Fibroblast of pulmonary artery (primary cell): ENCODE measurements at places on chromosomes 5 and 9.

- peak; percentile 51 for DNase-seq
These were observed 739 bp downstream of the C9orf72 start for GRCh38 chr9:27572566-27572917.

DNA sequence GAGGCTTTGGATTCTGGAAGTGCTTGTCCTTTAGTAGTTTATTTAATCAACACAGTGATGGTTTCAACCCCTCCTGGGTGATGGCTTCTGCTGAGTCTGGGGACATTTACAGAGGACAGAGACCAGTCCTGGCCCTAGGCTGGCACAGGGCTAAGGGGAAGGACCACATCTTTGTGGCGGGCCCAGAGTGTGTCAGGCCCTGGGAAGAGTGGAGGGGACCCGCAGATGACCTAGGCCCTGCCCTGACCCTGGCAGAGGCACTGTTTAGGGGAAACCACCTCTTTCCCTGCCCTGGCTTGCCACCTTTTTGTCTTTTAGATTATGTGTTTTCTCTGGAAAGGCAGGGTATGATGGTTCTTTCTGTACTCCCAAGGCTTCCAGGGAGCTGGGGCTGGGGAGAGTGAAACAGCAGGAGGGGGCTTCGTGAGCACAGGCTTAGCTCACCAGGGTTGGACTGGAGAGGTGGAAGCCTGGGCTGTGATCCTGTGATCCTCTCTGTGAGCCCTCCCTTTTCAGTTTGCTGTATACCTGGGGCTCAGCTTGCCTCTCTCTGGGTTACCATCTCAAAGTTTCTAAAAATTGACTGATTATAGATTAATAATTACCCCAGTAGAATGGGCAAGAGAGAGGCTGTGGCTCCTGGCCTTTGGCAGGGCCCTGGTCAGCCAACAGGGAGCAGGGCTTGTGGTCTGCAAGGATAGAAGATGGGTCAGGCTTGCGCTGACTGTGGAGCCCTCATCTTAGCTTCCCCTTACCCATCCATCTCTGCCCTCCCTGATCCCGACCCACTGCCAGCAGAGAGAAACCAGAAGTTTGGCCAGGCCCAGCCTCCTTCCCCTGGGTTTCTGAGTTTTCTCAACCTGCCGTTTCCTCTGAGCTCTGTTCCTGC lies 1.7 kb upstream of the SYNPO start:
- DNase-seq, result no peak

GRCh38 chr9:134421888-134422287 lies 95.6 kb downstream of the RXRA start:
- no peak for DNase-seq

- peak; percentile 59 for DNase-seq
These were observed 125.6 kb downstream of the TRIO start for GRCh38 chr5:14268738-14269137.

DNA sequence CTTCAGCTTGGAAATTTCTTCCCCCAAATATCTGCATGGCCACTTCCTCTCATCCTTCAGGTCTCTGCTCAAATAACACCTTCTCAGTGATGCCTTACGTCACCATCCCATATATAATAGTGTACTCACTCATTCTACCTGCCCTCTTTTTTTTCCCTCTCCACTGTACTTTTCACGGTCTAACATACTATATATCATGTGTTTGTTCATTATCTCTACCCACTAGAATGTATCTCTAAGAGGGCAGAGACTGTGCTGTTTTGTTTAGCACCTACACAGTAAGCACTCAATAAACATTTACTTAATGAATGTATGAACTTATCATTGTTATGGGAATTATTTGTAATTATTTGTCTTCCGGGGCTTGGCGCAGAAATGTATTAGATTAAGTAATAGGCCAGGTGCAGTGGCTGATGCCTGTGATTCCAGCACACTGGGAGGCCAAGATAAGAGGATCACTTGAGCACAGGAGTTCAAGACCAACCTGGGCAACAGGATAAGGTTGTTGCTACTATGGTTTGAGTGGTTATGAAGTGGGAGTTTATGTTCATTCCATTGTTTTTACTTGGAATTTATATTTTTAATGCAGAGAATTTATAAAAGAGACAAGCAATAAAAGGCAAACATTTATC lies 6.0 kb upstream of the IL13 start:
- no peak for DNase-seq

GRCh38 chr9:95901506-95901905 lies 26.0 kb downstream of the ERCC6L2 start:
- DNase-seq, result no peak

DNA sequence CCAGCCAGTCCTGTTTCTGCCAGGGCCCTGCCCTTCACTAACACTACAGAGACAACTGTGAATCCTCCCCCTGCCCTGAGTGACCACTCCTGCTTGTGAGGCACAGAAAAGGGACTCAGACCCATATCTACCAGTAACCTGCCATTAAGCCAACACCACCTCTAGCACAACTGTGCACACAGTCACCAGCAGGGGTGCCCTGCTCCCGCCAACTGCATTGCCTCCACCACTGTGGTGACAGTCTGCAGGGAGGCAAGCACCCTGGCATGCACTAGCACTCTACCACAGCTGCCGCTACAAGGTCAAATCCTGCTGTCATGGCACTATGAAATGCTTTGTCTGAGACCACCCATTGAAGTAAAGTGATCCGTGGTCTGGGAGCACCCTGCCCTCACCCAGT lies 1028.5 kb upstream of the CDH9 start:
- DNase-seq, result no peak

- no peak for DNase-seq
These were observed 24.4 kb upstream of the STC2 start for GRCh38 chr5:173352366-173353349.

DNA sequence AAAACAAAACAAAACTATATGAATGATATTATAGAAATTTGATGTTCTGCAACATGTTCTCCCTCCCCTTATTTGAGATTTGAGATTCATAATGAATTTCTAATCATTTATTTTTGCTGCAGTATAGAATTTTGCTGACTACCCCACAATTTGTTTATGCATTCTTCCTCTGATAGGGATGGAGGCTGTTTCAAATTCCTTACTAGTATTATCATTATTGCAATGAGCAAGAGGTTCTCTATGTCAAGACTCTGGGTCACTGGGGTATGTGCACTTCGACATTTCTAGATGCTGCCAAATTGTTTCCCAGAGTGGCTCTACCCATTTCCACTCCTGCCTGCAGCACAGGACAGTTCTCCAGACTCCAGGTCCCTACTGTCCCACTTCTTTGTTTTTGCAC lies 54.9 kb upstream of the DAB2IP start:
- DNase-seq, result no peak

- no peak for DNase-seq
These were observed 147.2 kb downstream of the ISOC1 start for GRCh38 chr5:129241755-129242154.

DNA sequence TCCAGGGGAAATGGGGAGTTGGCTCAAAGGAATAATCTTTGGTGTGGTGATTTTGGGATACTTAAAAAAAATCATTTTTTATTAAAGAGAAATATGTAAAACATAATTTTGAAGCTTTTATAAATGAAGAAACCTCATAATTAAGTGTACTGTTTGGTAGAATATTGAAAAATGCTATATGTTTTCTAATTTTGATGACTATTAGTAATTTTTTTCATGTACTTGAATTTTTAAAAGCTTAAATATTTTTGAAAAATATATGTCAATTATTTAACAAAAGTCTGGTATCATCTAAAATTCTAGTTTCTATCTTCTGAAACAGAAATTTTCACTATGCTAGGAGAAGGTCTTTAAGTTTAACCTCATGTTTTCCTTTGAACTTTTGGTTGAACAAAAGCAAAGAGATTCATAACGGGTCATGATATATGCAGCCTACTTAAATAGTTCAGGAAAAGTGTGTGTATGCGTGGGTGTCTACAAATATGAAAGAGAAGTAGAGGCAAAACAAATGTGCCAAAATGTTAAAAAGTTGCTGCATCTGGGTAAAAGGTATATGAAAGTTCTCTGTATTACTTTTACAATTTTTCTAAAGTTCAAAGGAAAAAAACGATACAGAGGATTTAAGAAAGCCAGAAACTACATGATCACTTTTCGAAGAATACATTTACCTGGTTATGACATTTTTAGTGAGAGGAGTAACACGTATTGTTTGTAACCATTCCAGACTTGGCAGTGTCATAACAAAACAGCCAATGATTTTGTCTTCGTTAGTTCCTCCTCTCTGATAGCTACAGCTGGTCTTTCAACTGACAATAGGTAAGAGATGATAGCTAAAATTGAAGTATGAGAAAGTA lies 117.3 kb upstream of the TNFAIP8 start:
- DNase-seq, result no peak

GRCh38 chr5:9207817-9208418 lies 338.0 kb downstream of the SEMA5A start:
- DNase-seq, result peak; percentile 80

DNA sequence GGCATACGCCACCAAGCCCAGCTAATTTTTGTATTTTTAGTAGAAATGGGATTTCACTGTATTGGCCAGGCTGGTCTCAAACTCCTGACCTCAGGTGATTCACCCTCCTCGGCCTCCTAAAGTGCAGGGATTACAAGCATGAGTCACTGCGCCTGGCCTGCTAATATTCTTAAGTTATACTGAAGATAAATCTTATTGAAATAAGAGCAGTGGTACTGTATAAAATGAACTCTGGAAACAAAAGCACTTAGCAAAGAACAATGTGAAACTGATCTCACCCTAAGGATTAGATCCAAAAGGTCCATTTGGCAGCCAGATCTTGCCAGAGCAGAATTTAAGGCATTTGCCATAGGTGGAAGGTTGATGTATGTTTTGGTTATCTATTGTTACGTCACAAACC lies 27.1 kb downstream of the CYSTM1 start:
- no peak for DNase-seq

GRCh38 chr9:81915801-81916505 lies 12.3 kb upstream of the SPATA31D4 start:
- DNase-seq, result peak; percentile 29

- DNase-seq, result no peak
These were observed 541.1 kb downstream of the DNAH5 start for GRCh38 chr5:13403351-13403750.

GRCh38 chr5:131218392-131218791 lies 45.5 kb upstream of the CDC42SE2 start:
- peak; percentile 8 for DNase-seq

GRCh38 chr5:163659568-163659902 lies 154.1 kb downstream of the MAT2B start:
- DNase-seq, result no peak

GRCh38 chr9:98909935-98910334 lies 33.8 kb upstream of the COL15A1 start:
- no peak for DNase-seq

DNA sequence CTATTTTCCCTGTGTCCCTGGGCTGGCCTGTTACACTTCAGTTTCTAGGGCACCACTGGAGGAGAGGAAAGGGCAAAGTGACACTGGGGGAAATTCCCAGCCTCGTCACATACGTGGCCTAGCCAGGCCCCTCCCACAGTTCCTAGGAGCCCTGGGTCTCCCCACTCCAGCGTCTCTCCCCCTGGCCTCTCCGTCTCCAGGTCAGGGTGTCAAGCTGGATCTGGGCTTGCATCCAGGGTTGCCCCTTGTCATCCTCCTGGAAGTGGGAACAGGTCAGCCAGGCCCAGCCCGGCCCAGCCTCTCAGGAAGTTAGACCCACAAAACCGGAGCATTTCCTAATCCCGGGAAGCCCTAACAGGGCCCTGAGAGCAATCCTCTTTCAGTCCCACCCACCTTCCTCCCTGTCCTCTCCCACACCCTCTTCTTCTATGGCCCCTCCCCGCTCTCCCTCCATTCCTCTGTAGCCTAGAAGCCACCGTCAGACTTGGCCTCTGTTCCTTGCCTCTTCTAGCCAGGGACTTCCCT lies 4.7 kb upstream of the TNIP1 start:
- peak; percentile 85 for DNase-seq

GRCh38 chr5:18872978-18873377 lies 1115.0 kb downstream of the CDH18 start:
- DNase-seq, result no peak

GRCh38 chr9:5587024-5587423 lies 41.9 kb upstream of the RIC1 start:
- peak; percentile 78 for DNase-seq

- peak; percentile 19 for DNase-seq
These were observed 1.3 kb downstream of the CD74 start for GRCh38 chr5:150411245-150411979.

DNA sequence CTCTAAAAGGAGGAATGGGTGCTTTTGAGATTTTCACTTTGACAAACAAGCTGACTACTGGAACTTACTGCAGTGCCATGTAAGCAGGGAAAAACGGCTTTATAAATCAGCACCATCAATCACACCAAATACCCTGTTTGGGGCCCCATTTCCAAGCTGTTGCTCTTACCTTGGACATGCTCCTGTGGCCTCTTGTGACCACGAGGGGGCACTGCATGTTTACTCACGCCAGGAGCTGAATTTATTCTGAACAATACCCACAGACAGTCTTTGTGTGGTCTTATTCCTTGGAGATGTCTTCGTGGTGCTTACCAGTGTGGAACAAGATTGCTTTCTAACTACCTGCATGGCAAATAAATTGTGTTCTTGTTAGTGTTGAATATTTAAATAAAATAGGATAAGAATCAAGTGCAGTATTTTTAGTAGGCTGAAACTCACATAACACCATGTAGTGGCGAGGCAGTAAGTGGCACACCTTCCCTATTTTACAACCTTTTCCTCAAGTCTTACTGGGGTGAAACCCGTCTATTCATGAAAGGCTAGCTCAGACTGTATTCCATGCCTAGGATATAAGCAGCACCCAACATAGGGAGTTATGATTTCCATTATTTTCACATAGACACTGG lies 155.5 kb upstream of the NMUR2 start:
- DNase-seq, result peak; percentile 73

- no peak for DNase-seq
These were observed at the start of gene PRSS3 for GRCh38 chr9:33795281-33795680. PRSS3 (plus strand) TSS chr9:33795561; CDS start chr9:33795574, 13 bp downstream.

DNA sequence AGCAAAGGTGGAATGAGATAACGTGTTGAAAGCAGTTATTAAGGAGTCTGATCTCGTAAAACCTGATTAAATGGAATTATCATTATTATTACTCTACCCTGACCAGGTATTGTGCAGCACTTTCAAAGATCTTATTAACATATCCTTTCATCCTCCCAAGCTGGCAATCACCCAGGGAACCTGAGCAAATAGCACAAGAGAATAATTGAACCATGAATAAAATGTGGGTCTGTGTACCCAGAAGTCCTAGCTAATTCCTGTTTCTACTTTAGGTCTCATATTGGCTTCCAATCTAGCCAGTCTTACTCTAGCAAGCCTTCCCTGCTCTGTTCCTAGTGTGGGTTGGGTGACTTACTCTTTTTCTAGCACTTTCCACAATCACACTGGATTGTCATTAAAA lies 162.2 kb upstream of the STK32A start:
- DNase-seq, result no peak

DNA sequence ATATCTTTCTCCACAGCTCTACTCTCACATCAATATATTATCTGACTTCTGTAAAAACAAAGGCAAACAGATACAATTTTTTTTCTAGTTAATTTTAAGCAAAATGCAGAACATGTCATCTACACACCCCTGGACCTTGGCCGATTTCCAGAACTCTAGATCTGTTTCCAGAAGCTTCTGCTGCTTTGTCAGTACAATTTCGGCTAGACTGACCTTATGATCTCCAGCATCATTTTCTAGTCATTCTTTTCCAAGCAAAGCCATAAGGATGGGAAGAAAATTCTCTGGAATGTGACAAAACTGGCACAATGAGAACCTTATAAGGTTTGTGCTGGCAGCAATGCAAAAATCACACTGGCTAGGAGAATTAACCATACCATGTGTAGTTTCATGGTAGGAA lies 132.8 kb upstream of the MPDZ start:
- DNase-seq, result peak; percentile 20

- DNase-seq, result no peak
These were observed 41.0 kb downstream of the RNF180 start for GRCh38 chr5:64206653-64207052.
